ENCODE measurements at places on chromosomes 4 and X. TPM values are rescaled to one million over a fixed set of nuclear protein-coding genes. Genes with fewer than 3 reads are reported as not detected.

Gene GAGE13
- not detected for total RNA-seq

Gene SOWAHB
- 0.03 TPM for total RNA-seq

Gene TIGD4
- total RNA-seq, result 0.26 TPM

Gene PAGE5
- total RNA-seq, result not detected

Gene CFP
- 0.07 TPM for total RNA-seq

Gene NR0B1
- total RNA-seq, result 0.07 TPM

Gene GNRHR
- not detected for total RNA-seq

Gene OTUD5
- 40.5 TPM for total RNA-seq

Gene RAB41
- not detected for total RNA-seq

Gene MAP7D2
- 0.07 TPM for total RNA-seq

Gene IRF2
- 33.9 TPM for total RNA-seq

Gene LUZP4
- total RNA-seq, result not detected

Gene ZMAT1
- total RNA-seq, result 1.1 TPM

Gene SMIM43
- 0.76 TPM for total RNA-seq

Gene HPGD
- total RNA-seq, result 0.20 TPM

Gene TKTL2
- not detected for total RNA-seq

Gene PARM1
- 3.0 TPM for total RNA-seq

Gene LETM1
- total RNA-seq, result 64.5 TPM

Gene VCX
- total RNA-seq, result not detected

Gene CXCL9
- total RNA-seq, result not detected

Gene FGD1
- 8.5 TPM for total RNA-seq

Gene ADH1C
- 0.23 TPM for total RNA-seq

Gene IGSF1
- 0.07 TPM for total RNA-seq

Gene TXK
- total RNA-seq, result 0.26 TPM

Gene CENPI
- 5.0 TPM for total RNA-seq

Gene FHIP1A
- 0.07 TPM for total RNA-seq

Gene EMCN
- total RNA-seq, result 3.6 TPM

Gene RNF128
- 6.7 TPM for total RNA-seq

Gene MAGEC2
- total RNA-seq, result not detected

Gene DDX3X
- 163 TPM for total RNA-seq

Gene AKAP4
- not detected for total RNA-seq

Measured in smooth muscle cell of the pulmonary artery (primary cell).